Activated CD4-positive, alpha-beta T cell treated with anti-CD3 and anti-CD28 coated beads, Interleukin-2, Interleukin-6, amounts not matched to agents 100 ng/mL and 50 ng/mL, durations not matched to agents 16 hours and 8 hours (primary cell): ENCODE measurements at places on chromosomes 1 and 21.
A peak's percentile ranks its signal among the peaks of the same experiment; 100 is the strongest.

- DNase-seq = peak; percentile 10
Observed at GRCh38 chr1:171590022-171590421, 32.0 kb upstream of the MYOCOS start.

DNA sequence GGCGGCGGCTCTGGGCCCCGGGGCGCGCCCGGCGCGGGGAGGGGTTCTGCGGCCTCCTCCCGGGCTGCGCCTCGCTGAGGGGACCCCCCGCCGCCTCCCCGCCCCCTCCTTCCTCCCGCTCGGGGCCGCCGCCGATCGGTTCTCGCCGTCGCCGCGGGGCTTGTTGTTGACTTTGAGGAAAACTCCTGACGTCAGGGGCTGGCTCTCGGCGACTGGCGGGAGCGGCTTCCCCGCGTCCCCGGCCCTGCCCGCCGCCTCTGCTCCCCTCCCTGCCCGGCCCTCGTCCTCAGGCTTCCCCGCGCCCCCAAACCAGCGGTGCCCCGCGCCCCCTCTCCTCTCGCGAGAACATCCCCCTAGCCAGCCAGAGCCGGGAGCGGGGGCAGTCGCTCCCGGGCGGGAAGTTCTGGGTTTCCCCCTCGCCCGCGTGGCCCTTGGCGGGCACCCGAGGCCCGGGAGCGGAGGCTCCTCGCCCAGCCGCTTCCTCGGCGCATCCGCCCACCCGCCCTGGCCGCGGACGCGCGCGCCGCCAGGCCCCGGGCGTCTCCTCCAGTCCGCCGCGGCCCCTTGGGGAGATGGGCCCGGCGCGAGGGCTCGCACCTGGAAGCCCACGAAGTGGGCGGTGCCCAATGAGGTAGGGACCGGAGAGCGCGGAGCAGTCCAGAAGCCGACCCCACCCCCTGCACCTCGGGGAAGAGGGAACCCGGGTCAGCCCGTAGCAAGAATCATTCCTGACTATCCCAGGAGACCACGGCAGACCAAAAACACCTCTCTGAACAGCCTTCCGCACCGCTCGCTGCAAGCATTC is 611 bp upstream of the AKT3 start:
- peak; percentile 72 for DNase-seq

- no peak for DNase-seq
Observed at GRCh38 chr1:200242110-200243041, 167.5 kb downstream of the ZNF281 start.

DNA sequence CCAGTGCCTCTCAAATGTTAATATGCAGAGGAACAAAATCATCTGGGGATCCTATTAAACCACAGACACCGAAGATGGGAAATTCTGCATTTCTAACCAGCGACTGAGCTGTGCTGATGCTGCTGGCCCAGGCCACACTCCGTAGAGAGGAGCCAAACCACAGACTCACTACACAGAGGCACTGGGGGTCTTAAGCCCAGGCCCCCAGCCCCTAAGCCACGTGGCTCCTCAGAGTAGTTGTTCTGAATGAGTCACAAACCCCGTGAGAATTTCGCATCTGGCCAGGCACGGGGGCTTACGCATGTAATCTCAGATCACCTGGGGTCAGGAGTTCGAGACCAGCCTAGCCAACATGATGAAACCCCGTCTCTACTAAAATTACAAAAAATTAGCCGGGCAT is 2.8 kb upstream of the CELA2A start:
- DNase-seq = no peak

DNA sequence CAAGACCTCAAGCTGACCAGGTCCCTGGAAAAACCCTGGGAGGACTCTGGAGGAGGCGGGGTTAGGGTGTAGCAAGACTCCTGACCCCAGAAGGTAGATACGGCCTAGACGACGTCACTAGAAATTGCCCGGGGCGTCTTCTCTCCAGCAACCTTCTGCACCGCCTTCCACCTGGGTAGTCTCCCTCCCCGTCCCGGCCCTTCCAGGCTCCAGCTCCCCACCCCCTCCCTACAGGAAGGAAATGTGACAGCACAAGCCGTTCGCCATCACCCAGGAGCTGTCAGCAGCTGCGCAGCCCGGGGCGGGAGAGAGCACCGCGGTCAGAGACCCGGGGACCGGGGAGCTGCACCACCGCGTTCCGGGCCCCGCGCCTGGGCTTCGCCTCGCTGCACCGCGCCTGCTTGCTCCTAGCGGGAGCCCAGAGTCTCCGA is 20.0 kb downstream of the SERTAD4 start:
- no peak for DNase-seq

DNA sequence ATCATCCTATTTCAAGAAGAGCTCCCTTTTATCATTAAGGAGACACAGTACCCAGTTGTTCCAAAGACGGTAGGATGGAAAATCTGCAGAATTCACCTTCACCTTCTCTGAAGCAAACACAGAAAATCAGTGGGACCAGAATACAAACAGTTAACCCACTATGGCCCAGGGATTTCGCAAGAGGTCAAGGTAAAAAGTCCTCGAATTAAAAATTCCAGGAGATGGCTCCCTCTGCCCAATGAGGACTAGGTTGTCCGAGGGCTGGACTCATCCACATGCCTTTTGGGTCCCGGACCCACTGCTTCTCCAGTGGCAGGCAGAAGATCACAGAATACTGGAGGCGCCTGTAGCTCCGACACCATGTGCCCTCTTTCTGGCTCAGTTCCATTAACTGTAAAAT is 42.9 kb downstream of the RCAN1 start:
- no peak for DNase-seq

DNA sequence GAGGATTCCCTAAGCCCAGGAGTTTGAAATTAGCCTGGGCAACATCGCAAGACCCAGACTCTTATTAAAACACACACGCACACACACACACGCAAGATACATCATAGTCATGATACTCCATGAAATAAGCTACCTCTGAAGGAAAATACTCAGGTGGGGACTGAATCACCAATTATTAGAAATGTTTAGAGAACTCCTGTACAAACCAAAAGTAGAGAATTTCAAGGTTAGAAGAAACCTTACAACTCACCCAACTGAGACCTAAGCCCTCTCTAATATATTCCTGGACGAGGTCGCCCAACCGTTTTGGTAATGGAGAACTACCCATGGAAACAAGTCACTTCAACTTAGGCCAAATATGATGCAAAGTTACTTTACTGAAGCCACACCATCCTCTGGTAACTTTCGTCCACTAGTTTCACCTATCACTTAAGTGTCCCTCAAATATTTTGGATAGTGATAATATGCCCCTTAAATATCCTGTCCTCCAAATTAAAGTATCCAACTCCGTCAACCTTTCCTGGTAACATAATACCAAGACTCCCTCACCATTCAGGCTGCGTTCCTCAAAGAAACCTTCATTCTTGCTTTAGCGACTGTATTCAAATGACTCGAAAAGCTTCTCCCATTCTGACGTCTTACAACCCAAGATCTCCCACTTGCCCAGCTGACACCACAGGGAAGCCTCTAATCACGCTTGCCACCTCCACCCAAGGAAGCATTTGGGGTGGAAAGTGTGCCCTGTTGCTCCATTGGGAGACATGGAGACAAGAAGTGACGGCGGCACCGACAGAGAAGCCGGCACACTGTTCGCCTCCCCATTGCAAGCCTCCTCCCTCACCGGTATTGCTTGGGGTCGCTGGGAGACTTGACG is 856 bp downstream of the NRDC start:
- DNase-seq = peak; percentile 24

DNA sequence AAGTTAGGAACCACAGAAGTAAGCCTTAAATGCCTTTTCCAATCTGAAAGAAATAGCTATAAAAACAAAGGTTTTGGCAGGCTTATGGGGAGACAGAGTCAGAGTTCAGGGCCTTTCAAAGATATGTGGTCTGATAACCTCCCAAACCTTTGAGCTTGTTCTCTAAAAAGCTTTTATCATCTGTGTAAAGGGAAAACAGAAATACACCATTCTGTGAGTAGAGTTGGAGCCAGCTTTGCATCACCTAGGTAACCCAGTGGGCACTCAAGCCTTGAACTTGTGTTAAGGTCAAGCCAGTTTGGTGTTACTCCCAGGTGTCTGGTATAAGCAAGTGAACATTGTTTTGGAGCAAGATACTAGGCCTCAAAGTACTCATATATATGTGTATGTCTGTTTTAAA is 50.1 kb downstream of the LAMC1 start:
- no peak for DNase-seq

DNA sequence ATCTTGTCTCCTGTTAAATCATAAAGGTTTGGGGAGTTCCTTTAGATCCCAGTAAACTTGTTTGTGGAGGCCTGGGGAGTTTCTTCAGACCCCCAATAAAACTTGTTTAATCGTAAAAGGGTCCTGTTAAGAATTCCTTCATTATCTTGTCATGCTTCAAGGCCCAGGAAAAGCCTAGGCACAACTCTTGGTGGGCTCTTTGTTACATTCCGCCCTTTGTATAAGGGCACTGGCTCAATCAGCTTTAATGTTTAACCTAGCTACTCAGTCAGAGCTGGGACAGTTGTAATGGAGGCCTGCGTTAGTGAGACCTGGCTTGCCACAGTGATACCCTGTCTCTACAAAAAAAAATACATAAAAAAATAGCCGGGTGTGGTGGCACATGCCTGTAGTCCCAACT is 77.2 kb downstream of the MPZL1 start:
- no peak for DNase-seq

DNA sequence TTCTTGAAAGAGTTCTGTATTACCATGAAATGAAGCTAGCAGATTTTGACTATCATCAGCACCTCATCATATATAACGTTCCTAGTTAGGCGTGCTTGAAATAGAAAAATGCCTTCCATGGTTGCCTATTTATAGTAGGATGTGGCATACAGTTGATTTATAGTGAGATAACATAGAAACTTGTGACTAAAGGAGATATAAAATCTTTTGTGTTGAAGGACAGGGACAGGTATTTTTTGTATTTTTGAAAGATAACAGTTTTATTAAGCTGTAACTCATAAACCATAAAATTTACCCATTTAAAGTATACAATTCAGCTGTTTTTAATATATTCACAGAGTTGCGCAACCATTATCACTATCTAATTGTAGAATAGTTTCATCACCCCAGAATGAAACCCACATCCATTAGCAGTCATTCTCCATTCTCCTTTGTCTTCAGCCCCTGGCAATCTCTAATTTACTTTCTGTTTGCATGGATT is 19.3 kb downstream of the SPEN start:
- DNase-seq = no peak

- no peak for DNase-seq
Observed at GRCh38 chr21:21722731-21723130, 724.5 kb downstream of the NCAM2 start.

DNA sequence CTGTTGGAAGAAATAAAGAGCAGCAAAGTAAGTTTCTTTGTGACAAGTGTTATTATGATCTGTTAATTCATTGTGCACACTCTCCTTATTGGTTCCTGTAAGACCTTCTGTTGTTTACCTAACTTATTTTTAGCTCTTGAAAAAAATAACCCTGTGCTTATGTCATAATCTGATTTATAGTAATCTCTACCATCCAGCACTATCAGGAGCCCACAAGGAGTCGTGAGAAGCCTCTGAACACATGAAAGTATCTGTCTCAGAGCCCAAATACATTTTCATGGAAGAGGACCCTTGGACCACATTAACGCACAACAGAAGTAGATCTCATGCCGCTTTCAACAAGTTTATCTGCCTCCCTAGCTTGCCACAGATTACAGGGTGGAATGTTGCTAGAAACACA is 45.8 kb downstream of the CENPF start:
- no peak for DNase-seq

- no peak for DNase-seq
Observed at GRCh38 chr1:30371888-30372791, 351.2 kb downstream of the MATN1 start.

DNA sequence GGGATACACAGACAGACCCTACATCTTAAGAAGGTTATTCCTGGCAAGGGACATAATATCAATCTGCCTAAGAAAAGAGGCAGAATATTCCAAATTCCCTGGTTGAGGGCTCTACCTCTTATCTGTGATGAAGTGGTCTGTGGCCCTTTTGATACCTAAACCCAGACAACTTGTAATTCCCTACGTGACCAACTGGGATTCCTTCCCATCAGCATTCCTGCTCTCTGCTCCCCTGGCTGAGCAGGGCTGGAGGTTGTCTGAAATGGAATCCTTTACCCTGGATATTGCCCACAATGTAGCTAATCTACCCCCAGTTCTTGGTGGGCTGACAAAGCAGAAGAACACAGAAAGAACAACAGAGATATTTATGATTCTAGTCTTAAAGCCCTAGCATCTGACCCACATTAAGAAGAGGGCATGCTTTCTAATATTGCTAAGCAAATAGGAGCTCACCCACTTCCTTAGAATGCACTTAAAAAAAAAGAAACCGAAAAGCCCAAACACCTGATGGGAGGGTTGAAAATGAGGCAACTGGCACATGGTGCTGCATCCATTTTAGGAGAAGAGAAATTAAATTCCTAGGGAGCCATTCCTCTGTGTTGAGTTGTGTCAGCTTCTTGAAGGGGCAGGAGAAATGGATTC is 36.8 kb downstream of the GADD45A start:
- DNase-seq = no peak

- no peak for DNase-seq
Observed at GRCh38 chr1:41341365-41341683, 19.9 kb upstream of the FOXO6 start.

DNA sequence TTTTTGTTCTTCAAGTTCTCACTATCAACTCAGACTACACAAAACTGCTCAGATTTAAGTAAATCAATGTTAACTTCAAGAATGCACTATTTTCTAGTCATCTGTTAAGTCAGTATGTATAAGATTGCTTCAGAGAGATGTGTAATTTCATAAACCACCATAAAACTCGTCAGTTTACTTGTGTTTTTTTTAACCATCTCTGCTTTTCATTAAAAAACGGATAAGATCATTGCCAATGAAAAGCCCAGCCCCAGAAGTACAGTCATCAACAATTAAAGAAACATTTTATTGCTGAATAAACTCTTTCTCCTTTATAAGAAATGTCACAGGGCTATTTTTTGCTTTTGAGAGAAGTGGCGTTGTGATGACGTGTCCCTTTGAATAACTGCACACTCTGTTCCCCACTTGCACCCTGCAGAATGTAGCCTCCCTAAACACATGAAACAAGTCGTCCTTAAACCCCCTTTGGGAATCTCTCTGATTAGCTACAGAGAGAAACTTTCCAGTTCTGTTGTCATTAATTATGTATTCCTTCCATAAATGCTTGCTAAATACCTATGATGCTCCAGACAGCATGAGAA is 202.7 kb upstream of the FOXD3 start:
- DNase-seq = no peak

GRCh38 chr21:35770101-35770945 is 290.0 kb downstream of the SETD4 start:
- no peak for DNase-seq

GRCh38 chr1:27542463-27543273 is 52.7 kb upstream of the WASF2 start:
- DNase-seq = peak; percentile 33

DNA sequence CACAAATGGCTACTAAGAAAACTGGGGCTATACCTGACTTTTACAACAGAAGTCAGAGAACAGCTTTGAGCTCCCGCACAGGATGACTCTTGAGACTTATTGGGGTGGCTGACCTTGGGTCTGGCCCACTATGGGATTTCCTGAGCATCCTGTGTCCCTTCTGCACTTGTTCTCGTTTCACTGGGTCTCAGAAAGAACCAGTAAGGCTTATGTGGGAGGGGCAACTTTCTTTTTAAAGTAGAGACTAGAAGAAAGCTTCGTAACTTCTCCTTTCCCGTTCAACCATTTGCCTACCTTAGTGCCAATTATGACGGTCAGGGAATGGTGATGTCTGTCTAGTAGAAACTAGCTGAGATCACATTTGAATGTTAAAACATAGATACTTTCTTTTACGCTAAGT is 59.5 kb upstream of the C1orf105 start:
- no peak for DNase-seq
